ENCODE measurements at places on chromosomes 13 and 19.

- peak; percentile 40 for DNase-seq
These were observed 126.9 kb downstream of the ITGBL1 start for GRCh38 chr13:101579281-101579802.

- DNase-seq = no peak
These were observed 1.7 kb downstream of the NOTCH3 start for GRCh38 chr19:15198951-15199660.

DNA sequence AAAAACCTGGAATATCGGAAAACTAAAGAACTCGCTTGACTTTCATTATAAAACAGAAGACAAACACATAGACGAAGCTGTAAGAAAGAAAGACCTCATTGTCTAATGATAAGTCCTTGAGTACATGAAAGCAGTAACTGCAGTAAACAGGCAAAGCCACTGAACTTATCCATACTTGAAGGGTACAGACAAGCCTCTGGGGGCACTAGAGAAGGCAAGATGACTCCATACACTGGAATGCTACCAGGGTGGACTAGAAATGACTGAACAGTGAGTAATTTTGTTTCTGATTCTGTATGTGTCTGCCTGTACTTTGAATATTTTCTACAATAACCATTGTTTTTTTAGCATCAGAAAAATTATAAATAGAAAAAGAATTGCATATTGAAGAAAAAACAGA is 507.9 kb downstream of the UQCRFS1 start:
- no peak for DNase-seq

DNA sequence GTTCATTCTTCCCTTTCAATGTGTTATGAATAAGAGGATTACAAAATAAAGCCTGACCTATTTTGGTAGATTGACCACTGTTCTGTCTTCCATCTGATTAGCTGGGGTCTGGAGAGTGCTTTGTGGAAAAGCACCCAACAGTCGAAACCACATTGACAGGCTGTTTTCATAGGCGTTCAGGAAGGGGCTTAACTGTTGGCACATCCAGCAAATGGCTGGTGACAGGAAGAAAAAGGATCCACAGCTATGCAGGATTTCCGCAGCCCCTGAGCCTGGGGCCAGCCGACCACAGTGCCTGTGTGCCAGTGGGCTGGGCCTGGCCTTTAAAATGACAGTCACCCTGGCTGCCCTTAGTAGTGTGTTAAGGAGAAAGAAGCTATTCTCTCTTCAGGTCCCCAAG is 113.3 kb downstream of the SIPA1L3 start:
- DNase-seq = no peak

DNA sequence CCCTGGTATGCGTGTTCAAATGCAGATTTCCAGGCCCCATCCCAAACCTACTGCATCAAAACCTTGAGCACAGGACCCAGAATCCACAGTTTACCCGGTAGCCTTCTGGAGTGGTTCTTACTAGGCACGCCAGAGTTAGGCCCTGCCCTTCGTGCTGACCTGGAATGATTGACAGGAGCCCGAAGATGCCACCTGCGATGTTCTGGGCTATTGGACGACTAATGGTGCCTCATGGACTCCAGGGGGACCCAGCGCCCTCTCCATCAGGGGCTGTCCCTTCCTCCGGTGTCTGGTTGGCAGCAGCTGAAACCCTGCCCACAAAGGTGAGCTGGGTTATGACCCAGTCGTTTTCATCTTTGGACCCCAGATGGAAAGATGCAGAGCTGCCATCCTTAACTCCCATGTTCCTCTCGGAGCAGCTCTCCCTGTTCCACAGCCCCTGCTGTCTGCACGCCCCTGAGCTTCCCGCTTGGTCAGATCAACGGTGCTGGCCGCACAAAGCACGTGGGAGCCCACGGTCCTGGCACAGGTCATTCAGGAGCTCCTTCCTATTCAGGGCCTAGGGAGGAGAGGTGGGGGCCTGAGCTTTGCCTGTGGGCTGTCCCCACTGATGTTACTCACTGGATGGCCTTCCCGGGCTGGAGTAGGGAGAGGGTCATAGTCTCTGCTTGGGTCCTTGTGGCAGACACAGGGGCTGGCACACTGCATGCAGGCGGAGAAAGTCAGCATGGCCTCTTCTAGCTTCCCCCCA is 65.8 kb downstream of the GPR12 start:
- DNase-seq = no peak

DNA sequence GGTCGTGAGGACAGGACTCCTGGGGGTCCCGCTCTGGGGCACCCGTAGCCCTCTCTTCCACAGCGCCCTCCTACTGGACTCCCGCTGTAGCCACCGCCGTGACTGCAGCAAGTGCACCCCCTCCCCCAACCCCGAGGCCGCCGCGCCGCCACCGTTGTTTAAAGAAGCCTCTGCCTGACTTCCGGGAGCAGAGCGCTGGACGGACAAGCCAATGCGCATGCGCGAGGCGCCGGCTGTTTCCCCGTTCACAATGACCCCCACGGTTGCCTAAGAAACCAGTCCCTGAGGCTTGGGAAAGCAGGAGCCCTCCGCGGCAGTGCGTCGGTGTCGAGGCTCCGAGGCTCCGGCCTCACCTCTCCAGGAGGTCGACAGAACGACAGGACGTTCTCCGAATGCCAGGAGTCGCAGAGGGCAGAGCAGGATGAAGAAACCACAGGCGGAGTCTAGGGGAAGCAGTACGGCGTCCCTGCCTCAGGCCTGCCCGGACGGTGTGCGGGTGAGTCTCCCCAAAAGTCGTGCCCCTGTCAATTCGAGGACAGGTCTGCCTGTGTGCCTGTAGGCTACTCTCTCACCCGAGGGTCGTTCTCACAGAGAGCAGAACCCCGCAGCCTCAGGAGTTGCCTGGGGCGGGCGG is 70.5 kb upstream of the ZNF420 start:
- DNase-seq = peak; percentile 92

DNA sequence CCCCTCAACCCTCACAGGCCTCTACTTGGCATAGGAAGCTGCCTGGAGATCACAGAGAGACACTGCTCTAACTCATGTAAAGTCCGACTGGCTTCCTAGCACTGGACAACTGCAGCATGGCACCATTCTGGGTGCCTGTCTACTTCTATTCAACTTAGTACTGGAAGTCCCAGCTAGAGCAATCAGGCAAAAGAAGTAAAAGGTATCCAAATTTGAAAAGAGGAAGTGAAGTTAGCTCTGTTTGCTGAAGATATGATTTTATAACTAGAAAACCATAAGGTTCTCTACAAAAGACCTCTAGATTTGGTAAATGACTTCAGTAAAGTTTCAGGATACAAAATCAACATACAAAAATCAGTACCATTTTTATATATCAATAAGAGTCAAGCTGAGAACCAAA is 1017.6 kb downstream of the PCDH9 start:
- DNase-seq = no peak

GRCh38 chr13:99854366-99854765 is 117.2 kb downstream of the ZIC5 start:
- no peak for DNase-seq

DNA sequence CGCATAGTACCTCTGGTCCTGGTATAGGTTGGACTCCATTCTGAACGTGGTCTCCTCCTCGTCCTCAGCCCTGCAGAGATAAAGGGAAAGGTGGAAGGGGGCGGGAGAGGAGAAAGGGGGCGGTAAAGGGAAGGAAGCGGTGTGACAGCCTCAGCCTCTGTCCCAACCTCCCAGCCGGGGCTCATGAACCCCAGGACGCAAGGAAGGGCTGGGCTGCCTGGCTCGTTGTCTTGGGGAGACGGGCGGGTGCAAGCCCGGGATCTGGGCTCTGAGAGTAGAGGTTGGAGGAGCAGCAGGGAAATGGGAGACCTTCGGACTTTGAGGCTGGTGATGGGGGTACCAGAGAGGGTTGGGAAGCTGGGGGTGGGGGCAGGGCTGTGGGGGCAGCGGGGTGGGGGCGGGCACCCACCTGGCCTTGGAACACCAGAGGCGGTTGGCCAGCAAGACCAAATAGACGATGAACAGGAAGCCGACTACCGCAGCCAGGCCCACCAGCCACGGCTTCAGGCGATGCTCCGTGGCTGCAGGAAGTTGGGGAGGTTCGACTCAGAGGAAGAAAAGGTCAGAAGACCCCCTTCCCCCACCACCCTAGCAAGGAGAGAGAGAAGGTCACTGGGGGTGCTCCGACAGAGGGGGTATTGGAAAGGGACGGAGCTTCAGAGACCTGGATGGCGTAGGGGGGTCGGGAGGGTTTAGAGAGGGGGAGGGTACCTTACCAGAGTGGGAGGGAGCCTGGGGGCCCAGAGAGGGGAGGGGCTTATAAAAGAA is 1.7 kb downstream of the SMIM24 start:
- DNase-seq = no peak

- DNase-seq = no peak
These were observed 193.7 kb upstream of the RXFP2 start for GRCh38 chr13:31545616-31546015.

DNA sequence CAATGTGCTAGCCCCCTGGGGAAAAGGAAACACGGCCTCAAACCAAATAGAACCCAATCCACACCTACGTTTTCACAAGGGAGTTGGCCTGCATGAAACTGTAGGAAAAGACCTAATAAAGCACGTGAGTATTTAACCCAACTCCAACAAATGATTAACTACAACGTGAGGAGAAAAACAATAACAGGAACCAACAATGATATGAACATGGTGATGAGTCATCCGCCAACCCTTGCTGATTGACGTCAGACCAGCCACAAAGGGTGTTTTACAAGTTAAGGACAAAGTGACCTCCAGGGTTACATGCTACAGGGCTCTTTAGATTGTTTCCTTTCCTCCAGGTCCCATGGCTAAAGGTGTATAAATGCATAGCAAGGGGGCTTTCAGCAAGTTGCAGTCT is 460.5 kb downstream of the COG6 start:
- no peak for DNase-seq

GRCh38 chr19:50479761-50480251 is 3.2 kb upstream of the GARIN5A start:
- no peak for DNase-seq

DNA sequence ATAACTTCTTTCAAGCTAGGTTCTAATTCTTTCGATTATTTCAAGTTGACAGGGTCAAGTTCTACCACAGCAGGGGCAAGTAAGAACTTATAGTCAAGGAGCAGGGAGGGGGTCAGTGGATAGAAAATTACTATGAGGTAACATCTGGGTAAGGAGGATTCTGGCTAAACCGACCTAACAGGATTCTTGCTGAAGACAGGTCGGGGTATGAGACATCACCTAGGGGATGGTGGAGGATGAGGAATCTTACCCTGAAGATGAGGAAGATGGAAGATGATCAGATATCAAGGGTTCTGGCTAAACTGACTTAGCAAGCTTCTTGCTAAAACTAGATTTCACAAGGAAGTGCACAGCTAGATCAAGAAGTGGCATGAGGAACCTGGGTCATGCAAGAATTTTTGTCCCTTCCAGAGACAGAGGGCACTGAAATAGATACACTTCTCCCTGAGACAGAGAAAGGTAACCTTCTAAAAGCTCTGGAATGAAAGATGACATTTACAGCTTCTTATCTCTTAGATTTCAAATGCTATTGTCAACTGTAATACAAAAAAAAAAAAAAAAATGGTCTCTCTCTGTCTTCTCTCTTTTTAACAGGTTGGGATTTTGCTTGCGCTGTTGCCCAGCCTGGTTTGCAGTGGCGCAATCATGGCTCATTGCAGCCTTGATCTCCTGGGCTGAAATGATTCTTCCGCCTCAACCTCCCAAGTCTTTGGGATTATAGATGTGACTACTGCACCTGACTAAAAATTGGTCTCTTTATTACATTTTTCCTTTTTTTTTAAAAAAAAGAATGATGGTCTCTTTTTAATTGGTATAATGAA is 9.6 kb upstream of the METTL21C start:
- no peak for DNase-seq

DNA sequence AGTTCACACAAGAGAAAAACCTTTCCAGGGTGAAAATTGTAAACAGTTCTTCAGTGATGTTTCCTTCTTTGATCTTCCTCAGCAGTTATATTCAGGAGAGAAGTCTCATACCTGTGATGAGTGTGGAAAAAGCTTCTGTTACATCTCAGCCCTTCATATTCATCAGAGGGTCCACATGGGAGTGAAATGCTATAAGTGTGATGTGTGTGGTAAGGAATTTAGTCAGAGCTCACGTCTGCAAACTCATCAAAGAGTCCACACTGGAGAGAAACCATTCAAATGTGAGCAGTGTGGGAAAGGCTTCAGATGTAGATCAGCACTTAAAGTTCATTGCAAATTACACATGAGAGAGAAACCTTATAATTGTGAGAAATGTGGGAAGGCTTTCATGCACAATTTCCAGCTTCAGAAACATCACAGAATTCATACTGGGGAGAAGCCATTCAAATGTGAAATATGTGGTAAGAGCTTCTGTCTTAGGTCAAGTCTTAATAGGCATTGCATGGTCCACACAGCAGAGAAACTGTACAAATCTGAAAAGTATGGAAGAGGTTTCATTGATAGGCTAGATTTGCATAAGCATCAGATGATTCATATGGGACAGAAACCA is 6.9 kb downstream of the ZNF222 start:
- no peak for DNase-seq

DNA sequence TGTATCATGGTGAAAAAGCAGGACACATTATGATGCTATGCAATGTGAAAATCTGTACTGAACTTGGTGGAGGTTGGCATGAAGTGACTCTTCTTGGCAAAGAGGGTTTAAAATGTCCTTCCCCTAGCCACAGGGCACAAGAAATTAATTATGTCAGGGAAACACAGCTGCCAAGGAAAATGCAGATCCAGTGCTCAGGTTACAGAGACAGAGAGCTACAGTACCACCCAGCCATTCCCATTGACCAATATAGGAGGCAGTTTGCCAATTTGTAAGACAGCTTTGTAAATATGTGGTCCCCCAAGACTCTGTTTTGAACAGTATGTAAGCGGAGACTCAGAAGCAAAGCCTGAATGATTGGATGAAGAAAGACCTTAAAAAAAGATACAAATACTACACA is 69.4 kb upstream of the KLF12 start:
- DNase-seq = no peak

DNA sequence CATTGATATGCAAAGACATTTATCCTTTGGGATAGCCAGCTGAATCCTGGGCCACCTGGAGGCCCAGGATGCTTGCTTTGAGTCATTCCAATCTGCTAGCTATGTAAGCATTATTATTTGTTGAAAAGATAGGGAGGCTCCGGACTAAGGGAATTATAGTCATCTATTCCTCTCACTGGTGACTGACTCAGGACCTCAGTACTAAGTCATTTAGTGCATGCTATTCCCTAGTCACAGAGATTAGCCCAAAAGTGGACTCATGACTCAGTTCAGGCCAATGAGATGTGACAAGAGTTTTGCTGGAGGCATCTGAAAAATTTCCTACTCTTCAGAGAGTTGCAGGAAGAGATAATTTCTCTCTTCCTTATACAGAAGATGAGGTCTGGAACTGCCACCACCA is 67.9 kb upstream of the ITM2B start:
- DNase-seq = no peak

DNA sequence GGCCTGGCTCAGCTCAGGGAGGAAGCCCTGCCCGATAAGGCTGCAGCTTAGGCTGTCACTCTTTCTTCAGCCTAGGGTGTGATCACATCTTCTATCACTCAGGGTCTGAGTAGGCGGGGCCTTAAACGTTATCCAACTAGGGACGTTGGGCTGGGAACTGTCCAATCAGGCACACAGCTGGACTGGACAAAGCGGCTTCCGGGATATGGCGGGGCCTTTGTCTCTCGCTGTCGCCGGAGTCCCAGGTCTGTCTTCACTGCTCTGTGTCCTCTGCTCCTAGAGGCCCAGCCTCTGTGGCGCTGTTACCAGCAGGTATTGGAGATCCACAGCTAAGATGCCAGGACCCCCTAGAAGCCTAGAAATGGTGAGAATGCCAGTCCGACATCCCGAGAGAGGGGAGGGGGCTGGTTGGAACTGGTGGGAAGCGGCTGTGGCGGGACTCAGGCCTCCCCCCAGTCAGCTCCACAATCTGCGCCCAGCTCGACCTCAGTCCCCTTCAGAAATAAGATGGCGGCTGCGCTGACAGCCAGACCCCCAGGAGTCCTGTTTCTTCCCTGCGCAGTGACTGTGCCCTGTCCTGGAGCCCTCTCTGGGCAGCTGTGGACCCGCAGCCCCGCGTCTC is at the start of gene ZNF254:
TSS of gene ZNF254 (plus strand) at position 214 of the 622 bp plus-strand sequence. CDS start at position 335, 121 bp downstream.
- peak; percentile 83 for DNase-seq
